Fibroblast of lung (primary cell): ENCODE measurements at places on chromosomes 7 and 10. TPM values are rescaled to one million over a fixed set of nuclear protein-coding genes. Genes with fewer than 3 reads are reported as not detected.

The AZGP1 gene
- not detected in 2 replicates for total RNA-seq

The ZNF727 gene
- 1.5 and 6.4 TPM in 2 replicates for total RNA-seq

The STOX1 gene
- total RNA-seq = under 0.01 TPM in 2 replicates

The YKT6 gene
- total RNA-seq = 59.8 and 90.0 TPM in 2 replicates

The FAM25G gene
- not detected in 2 replicates for total RNA-seq

The TAS2R4 gene
- 1.5 TPM in 2 replicates for total RNA-seq

The ZNF438 gene
- total RNA-seq = 3.9 and 6.6 TPM in 2 replicates

The GARIN1A gene
- total RNA-seq = 0.51 and 1.5 TPM in 2 replicates

The CALHM1 gene
- total RNA-seq = not detected in 2 replicates

The GATA3 gene
- total RNA-seq = not detected in 2 replicates

The UNCX gene
- not detected in 2 replicates for total RNA-seq

The SPDYE6 gene
- total RNA-seq = not detected in 2 replicates

The LRMDA gene
- 1.0 and 2.0 TPM in 2 replicates for total RNA-seq

The GRM3 gene
- not detected in 2 replicates for total RNA-seq

The ECHDC3 gene
- total RNA-seq = 16.2 and 17.7 TPM in 2 replicates

The CALML3 gene
- not detected in 2 replicates for total RNA-seq

The ADIRF gene
- 119 and 142 TPM in 2 replicates for total RNA-seq

The SFTPD gene
- not detected in 2 replicates for total RNA-seq

The PRTFDC1 gene
- 18.5 and 26.9 TPM in 2 replicates for total RNA-seq

The PNLIPRP3 gene
- total RNA-seq = not detected in 2 replicates

The MORN4 gene
- 6.4 and 13.4 TPM in 2 replicates for total RNA-seq

The WDR91 gene
- total RNA-seq = 17.5 and 27.4 TPM in 2 replicates

The SLC39A12 gene
- total RNA-seq = not detected in 2 replicates

The SPDYE2 gene
- total RNA-seq = not detected in 2 replicates

The LRRC4 gene
- 0.26 and 0.33 TPM in 2 replicates for total RNA-seq

The GIMAP2 gene
- total RNA-seq = 13.9 and 16.2 TPM in 2 replicates

The SPDYE5 gene
- not detected in 2 replicates for total RNA-seq

The RBM20 gene
- total RNA-seq = under 0.01 TPM in 2 replicates

The ITPRID1 gene
- total RNA-seq = not detected in 2 replicates

The VGF gene
- 0.26 and 0.66 TPM in 2 replicates for total RNA-seq

The CALCR gene
- not detected in 2 replicates for total RNA-seq

The GOLGA7B gene
- total RNA-seq = under 0.01 TPM in 1 of 2 replicates, not detected in the other

The NKX6-2 gene
- total RNA-seq = not detected in 2 replicates

The BLVRA gene
- total RNA-seq = 56.2 and 72.8 TPM in 2 replicates

The CTBP2 gene
- 56.8 and 73.3 TPM in 2 replicates for total RNA-seq

The CPN1 gene
- not detected in 2 replicates for total RNA-seq

The LRRTM3 gene
- not detected in 2 replicates for total RNA-seq

The DUS4L gene
- 6.4 and 8.8 TPM in 2 replicates for total RNA-seq

The PVRIG gene
- total RNA-seq = not detected in 2 replicates

The CYP2C19 gene
- not detected in 2 replicates for total RNA-seq

The CHST3 gene
- total RNA-seq = 24.1 and 29.9 TPM in 2 replicates

The EXOSC1 gene
- total RNA-seq = 32.7 and 33.1 TPM in 2 replicates

The TMEM270 gene
- total RNA-seq = not detected in 2 replicates

The CLEC5A gene
- total RNA-seq = not detected in 2 replicates
